ENCODE measurements at places on chromosomes 11 and 22.

GRCh38 chr11:68751331-68751856 is at the start of gene TESMIN:
TSS of gene TESMIN (minus strand) at chr11:68751520. CDS start at chr11:68750660, 860 bp downstream.
- peak; percentile 79 for DNase-seq

DNA sequence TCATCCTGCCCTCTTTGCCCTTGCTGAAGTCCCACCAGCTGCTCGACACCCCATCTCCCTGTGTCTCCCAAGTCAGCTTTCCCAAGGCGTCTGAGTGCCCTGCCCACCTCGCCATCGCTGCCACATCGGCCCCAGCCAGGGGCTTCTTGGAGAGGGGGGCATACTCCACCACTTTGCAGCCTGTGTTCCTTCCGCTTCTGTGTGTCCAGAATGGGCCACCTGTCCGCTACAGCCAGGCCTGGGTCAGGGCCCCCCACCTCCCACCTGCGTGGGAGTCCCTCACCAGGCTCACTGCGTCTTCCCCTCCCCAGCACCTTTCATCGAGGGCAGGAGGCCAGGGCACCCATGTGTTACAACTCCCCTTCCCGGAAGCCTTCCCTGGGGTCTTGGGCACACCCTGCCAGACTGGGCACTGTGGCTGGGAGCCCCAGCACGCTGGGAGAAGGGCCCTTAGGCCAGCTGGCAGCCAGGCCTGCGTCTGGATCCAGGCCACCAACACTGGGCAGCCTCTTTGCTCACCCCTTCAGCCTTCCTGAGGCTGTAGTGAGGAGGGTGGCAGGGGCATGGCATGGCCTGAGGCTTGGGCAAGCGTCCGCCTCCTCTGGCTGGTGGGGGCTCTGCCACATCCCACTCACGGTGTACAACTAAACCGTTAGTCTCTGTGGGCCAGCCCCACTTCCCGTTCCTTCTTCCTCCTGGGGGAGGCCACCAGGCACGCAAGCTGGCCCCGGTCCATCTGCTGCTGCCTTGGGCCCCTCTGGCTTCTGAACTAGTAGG is 13.4 kb downstream of the CPT1A start:
- no peak for DNase-seq

DNA sequence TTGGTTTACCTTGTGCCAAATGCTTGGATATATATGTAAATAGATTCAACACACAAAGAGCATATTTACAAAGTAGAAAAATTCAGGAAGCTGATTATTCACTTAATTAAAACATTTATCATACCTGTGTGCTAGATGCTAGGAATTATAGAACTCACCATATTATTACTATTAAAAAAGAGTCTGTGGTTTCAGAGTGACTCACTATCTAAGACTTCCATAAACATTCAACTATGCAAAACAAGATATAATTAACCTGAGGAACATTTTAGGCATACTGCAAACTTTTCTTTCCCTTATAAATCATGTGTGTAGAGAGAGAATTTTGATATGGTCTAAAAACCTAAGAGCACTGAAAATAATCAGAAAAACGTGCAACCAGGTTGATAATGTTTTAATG is 27.3 kb downstream of the CTSC start:
- no peak for DNase-seq

DNA sequence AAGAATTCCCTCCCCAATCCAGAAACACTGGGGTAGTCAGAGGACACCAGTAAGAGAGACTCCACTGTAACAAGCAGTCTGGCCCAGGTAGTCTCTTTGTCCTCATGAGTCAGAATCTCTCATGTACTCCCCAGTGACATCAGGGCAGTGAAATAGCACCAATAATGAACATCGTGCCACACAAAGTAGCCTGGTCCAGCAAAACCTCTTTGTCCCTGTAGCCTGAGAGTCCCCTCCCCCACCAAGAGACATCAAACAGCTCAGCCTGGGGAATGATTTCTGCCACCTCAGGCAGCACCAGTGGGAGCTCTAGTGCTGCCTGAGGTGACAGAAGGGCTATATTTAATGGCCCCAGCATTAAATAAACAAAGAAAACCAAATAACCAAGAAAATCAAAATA is 88.1 kb downstream of the SBF2 start:
- DNase-seq = no peak

GRCh38 chr22:42919199-42919598 is 62.1 kb upstream of the ARFGAP3 start:
- no peak for DNase-seq

DNA sequence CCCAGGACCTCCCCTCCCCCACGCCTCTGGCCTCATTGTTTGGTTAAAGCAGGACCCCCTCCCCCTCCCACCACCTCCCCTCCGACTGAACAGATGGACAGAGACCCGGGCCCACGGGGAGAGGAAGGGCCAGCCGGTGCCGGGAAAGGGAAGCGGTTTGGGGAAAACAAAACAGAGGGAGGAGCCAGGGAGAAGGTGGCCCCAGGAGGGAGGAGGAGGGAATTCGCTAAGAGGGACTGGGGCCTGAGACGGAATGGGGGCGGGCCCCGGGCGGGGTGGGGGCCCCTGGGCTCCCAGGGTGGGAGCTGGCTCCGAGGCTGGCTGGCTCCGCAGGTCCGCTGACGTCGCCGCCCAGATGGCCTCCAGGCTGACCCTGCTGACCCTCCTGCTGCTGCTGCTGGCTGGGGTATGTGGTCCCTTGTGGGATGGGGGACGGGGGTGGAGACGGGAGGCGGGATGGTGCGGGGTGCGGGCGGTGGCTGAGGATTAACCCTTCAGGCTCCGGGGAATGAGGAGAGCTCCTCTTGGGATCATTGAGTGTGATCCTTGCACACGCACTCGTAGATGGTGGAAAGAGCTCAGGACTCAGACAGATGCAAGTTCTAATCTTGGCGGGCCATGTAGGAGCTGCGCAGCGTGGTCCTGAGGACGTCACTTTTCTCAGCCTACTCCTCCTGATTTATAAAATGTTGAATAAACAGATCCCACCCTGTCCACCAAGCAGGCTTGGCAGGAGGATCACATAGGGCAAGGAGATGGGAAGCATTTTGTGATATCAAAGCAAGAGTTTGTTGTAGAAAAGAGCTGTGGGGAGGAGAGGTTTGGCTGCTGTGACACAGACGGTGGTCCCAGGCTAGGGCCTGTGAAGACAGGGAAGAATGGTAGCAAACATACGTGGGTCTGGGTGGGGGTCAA is 688 bp downstream of the SERPING1 start:
- no peak for DNase-seq

GRCh38 chr11:45857961-45858474 is 10.7 kb downstream of the CRY2 start:
- DNase-seq = no peak
